ENCODE measurements at places on chromosomes 1 and 21. TPM values are rescaled to one million over a fixed set of nuclear protein-coding genes. Genes with fewer than 3 reads are reported as not detected.

C21orf91 gene
- 10.2 TPM for total RNA-seq

SLC35A3 gene
- 7.7 TPM for total RNA-seq

GJA4 gene
- 27.0 TPM for total RNA-seq

LCA5L gene
- 0.80 TPM for total RNA-seq

HSD3B1 gene
- total RNA-seq = not detected

NCF2 gene
- 4.5 TPM for total RNA-seq

RXFP4 gene
- total RNA-seq = not detected

RSPO1 gene
- total RNA-seq = not detected

FMO4 gene
- 5.4 TPM for total RNA-seq

GRCh38 chr21:32977216-32977615 is 48.5 kb upstream of the OLIG2 start:
- no peak for DNase-seq

- DNase-seq = no peak
These were observed 3.8 kb upstream of the OR2L5 start for GRCh38 chr1:248009681-248010080.

DNA sequence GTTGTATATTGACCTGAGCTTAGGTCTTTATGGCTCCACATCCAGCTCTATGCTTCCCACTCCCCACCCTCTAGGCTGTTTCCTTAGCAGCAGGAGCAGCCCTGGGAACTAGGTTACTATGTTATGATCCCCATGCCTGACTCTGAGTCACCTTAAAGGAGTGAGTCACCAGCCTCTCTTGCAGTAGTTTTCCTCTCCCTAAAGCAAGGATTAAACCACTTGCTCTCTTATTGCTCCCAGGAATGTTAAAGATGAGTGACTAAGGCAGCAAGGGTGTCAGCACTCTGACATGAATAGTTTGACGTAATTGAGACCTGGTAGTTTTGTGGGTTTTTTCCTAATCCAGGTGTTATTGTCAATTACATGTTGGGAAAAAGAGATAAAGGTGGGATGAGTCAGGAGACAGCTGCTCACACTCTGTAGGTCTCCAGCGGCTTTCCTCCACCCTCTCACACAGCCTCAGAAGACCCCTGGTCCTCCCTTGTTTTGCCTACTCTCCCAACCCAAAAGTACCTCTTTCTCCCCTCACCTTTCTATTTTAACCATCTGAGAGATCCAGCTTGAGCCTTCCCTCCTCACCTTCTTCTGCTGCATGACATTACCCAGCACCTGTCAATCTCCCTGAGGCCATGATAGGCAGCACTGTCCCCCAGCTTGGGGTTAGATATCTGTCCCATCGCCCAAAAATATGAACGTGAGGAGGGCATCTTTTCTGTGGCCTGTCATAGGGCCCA is 369.1 kb upstream of the VAMP3 start:
- DNase-seq = no peak

GRCh38 chr1:83064589-83065242 is 934.2 kb downstream of the TTLL7 start:
- DNase-seq = no peak

DNA sequence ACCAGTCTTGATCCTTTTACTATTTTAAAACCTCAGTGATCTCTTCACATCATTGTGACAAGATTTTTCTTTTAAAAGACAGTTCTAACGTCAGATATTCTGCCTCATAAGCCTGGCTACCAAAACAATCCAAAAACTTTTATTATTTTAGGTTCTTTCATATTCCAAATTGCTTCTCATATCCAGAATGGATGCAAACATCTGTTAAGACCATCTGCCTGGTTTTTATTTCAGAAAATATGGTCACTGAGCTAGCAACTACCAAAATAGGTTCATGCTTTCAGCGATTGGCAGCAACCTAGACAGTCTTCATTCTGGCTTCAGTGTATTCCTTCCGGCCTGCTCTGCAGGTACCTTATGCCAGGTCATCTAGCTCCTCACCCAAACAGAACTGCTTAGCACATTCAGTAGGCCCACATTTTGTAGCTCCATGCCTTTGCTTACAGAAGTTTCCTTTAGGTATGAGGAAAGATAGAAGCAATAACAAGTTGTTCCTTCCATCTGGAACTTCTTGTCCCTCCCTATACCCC is 59.0 kb upstream of the CACYBP start:
- no peak for DNase-seq

GRCh38 chr1:42221952-42222606 is 57.5 kb upstream of the GUCA2A start:
- no peak for DNase-seq

GRCh38 chr1:194586302-194586701 is 1399.9 kb upstream of the B3GALT2 start:
- DNase-seq = no peak

- DNase-seq = no peak
These were observed 579 bp upstream of the ZNF684 start for GRCh38 chr1:40530735-40531380.

GRCh38 chr1:62989497-62989896 is 205.6 kb downstream of the ATG4C start:
- DNase-seq = no peak

DNA sequence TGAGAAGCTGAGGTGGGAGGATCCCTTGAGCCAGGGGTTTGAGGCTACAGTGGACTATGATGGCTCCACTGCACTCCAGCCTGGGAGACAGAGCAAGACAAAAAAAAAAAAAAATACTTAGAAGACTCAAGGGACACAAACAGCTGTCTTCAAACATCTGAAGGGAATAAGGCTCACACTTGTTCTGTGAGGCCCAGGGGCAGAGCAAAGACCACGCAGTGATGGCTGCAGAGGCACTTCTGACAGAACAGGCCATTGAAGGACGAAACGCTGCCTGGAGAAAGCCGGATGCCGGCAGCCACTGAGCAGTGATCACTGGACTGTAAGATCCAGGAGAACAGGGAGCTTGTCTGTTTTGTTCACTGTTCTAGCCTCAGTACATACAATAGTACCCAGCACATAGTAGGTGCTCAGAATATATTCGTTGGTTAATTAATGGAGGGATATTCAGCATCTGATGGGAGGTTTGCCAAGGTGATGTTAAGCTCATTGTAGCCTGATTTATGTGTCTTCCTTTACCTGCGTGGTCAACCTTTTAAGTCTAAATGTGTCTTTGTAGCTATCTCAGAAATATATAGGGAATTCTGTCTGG is 12.1 kb upstream of the NDC1 start:
- DNase-seq = no peak

DNA sequence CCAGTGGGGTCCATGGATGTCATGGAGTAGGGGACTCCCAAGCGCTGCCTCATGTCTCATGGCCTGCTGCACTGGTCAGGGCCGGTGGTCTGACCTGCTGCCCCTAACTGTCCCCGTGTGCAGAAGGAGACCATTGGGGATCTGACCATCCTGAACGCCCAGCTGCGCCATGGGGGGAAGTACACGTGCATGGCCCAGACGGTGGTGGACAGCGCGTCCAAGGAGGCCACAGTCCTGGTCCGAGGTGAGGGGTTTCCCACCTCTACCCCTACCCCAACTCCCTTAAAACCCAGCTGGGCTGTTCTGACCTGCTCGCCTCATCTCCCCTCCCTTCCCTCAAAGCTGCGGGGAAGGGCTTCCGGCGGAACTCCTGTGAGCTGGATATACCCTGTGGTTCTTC is 18.6 kb downstream of the TMEM81 start:
- DNase-seq = no peak

GRCh38 chr21:34762786-34763185 is 94.0 kb downstream of the CLIC6 start:
- no peak for DNase-seq

GRCh38 chr1:182909578-182909977 is 43.4 kb downstream of the SHCBP1L start:
- no peak for DNase-seq

- DNase-seq = no peak
These were observed 187.7 kb upstream of the SGIP1 start for GRCh38 chr1:66346057-66346795.

GRCh38 chr1:98490099-98490498 is 171.4 kb upstream of the SNX7 start:
- no peak for DNase-seq

GRCh38 chr1:174156437-174156836 is 2.9 kb upstream of the RABGAP1L start:
- DNase-seq = no peak

DNA sequence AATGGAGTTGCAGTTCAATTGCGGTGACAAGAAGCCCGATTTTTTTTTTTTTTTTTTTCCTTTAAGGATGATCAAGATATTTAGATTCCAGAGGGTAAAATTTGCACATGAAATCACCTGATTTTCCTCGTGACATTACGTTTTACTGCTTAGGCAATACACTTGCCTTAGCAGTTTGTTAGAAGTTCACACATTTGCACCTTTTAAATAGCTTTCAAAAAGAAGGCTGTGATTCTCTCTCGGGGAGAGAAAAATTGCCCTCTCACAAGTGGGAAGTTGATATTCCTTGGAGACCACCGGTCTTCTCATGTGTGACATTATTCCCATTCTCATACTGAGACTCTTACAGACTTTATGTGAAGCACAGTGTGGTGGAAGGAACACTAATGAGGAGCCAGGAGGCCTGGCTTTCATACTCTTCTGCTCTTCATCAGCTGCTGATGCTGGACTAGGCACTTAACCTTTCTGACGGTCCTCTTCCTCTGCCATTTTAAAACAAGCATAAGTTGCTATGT is 69.8 kb upstream of the HSPA13 start:
- no peak for DNase-seq
